ENCODE measurements at places on chromosomes 16 and 17.

- no peak for DNase-seq
These were observed 4.1 kb downstream of the SDR42E1 start for GRCh38 chr16:82007189-82007588.

DNA sequence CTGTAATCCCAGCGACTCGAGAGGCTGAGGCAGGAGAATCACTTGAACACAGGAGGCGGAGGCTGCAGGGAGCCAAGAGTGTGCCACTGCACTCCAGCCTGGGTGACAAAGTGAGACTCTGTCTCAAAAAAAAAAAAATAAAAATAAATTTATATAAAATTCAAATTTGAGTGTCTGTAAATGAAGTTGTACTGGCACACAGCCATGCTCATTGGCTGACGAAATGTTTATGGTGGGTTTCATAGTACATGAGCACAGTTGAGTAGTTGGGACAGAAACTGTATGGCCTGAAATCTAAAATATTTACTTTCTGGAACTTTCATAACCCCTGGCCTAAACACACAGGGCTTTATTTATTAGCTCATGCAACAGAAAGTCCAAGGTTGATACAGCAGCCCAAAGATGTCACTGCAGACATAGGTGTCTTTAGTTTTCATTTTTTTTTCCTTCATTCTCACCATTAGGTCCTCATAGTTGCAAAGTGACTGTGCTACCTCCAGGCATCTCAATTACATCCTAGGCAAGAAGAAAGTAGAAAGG lies 355.3 kb downstream of the SLC39A11 start:
- DNase-seq, result no peak

DNA sequence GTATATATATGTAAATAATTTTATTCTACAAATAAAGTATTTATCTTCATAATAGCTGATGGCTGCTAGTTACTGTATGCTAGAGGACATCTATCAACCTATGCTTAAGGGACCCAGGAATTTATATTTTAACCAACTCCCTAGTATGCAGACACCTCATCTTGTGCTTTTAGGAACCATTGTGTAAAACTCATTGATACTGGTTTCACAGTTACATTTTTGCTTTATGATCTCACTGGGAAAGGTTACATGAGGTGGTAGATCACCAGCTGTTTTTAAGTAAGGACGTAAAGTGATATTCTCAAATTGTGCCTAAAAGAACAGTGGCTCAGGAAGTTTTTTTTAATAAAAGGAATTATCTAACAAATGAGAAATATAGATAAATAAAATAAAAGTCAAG lies 56.4 kb downstream of the VMP1 start:
- no peak for DNase-seq

DNA sequence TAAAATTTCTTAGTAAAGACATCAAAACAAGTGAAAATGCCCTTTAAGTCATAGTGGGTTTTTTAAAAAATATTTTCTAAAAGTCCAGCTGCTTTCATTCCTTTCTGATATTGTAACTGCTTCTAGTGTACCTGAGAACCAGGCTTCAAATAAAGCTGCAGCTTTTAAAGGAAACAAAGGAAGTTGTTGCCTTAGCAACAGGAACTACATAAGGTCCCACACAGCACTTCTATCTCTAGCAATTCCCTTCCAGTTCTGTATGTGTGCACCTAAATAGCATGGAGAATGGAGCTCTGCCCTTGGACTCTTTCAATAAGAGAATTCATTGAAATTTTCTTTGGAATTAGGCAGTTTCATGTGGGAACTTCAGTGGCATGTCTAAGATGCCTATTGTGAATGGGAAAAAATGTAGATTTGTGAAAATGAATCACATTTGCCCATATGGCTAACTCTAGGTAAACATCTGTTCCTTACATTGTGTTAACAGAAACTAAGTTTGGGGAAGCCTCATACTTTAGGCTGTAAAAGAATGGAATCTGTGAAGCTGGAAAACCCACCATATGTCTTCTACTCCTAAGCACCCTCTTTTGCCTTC lies 206.4 kb downstream of the KIF2B start:
- DNase-seq, result no peak

DNA sequence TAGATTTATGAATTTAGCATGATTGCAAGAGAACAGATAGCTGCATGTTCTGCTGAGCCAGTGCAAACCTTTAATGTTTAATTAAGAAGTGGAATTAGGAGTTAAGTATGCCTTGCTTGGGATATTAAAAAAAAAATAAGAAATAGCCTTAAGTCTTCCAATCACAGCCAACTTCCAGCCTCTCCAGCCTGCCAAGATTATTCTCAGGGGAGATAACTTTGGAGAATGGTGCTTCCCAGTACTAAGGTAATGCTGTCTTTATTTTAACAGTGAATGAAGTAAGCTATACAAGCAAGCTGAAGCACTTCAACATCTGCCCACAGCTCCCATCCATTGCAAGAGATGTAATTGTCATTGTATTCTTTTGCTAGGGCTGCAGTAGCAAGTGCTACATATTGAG lies 389.5 kb upstream of the ASIC2 start:
- DNase-seq, result no peak

All from HT-29 (cell line).